Stimulated activated CD8-positive, alpha-beta memory T cell treated with anti-CD3 and anti-CD28 coated beads, Interleukin-2, amount 100 ng/mL, for 1 hour (primary cell): ENCODE measurements at places on chromosomes 16 and 17.

DNA sequence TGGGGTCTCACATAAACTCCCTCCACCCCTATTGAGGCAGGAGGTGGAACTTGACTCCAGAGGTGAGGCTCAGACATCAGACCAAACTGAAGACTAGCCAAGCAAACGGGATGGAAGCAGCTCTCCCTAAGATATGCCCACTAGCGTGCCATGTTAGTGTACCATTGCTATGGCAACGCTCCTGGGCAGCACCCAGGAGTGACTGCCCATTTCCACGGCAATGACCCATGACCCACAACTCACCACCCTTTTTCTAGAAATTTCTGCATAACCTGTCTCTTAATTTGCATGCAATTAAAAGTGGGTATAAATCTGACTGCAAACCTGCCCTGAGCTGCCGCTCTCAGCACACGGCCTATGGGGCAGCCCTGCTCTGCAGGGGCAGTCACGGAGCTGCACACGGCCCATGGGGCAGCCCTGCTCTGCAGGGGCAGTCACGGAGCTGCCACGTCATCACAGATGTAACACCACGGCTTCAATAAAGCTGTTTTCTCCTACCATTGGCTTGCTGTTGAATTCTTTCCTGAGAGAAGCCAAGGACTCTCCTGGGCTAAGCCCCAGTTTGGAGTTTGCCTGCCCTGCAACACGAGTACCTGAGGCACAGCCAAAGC lies 164.3 kb downstream of the RBFOX3 start:
- DNase-seq: no peak

- DNase-seq: no peak
Observed at GRCh38 chr17:30565073-30565935, 88.1 kb downstream of the GOSR1 start.

DNA sequence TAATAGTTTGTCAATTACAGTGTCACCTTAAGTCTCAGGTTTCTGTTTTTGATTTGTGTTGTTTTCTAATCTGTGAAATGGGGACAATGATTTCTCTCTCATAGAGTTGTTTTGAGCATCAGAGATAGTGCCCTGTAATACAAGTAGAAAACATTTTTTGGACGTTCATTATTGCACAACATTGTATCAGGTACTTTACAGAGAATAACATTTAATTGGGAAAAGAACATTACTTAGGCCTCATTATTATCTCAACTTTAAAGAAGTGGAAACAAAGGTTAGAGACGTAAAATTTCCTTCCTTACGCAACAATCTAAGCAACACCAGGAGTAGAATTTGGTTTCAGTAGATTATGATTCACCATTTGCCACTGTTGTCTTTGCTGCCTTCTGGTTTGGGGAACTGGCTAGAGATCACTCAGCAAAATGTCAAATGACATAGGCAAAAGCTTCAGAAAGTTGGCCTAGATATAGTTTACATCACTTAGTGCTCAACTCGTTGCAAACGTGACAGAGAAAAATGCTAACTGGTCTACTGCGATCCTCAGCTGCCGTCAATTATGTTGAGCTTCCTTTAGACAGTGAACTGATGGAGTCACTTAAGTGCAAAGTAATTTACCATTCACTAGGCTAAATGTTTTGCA lies 1026.8 kb downstream of the CDH11 start:
- no peak for DNase-seq

DNA sequence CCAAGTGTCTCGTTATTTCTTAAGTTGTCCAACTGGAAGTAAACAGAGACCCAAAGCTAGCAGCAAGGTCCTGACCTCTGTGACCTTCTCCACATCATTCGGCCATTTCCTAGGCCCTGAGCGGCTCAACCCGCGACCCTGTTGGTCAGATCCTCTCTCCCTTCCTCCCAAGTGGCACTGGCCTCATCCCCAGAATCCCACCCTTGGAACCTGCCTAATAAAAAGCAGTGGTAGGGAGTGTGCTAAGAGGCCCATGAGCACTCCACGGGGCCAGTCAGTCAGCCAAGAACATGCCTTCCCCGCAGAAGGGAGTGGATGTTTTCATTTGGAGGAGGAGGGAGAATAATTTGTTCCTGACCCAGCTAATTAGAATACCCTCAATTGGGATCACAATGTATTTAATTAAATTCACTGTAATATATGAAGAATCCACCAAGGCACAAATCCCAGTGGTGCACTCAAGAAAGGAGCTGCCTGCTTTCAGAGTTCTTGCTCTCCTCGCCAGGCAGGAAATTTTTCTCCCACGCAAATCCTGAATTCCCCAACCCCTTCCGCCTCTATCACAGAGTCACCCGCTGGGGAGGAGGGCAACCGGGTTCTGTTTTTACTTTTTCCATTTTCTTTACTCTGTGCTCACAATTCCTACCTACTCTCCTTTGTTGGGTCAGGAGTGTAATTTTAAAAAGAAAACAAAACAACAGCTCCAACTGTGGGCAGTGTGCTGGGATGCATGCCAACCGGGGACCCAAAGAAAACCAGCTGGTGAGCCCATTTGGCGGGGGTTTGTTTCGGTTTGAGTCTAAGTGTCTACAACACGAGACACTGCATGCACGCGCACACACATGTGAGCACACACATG lies 153.4 kb downstream of the ZFHX3 start:
- DNase-seq: no peak

- DNase-seq: no peak
Observed at GRCh38 chr16:85146922-85147651, 34.8 kb upstream of the CIBAR2 start.

- no peak for DNase-seq
Observed at GRCh38 chr16:46896314-46896968, 12.3 kb downstream of the GPT2 start.

- DNase-seq: no peak
Observed at GRCh38 chr17:32357615-32358014, 7.7 kb downstream of the ZNF207 start.

DNA sequence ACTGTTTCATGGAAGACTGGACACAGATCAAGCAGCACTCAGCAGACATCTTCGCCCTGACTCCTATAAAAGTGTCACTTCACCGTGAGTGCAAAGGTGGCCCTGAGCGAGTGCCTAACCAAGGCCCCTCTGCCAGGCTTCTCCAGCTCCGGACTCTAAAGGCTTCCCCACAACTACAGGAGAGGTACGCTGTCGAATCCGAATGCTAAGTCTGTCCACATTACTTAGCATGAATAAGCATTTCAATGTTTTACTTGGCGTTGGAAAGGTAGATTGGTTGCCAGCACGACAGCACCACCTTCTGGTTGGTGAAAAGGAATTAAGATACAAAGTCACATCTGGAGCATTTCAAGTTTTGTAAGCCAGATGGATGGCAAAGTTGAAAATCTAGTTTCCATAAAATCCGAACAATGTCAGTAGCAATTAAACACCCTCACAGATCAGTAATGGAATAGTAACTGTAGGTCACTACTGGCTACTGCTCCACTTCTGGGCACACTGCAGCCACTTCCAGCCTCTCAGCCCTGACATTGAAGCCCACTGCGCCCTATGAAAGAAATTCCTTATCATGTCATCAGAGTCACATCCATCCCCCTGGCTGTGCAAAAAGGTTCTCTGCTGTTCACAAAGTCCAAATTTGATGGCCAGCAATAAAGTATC lies 100.9 kb downstream of the PARN start:
- no peak for DNase-seq

DNA sequence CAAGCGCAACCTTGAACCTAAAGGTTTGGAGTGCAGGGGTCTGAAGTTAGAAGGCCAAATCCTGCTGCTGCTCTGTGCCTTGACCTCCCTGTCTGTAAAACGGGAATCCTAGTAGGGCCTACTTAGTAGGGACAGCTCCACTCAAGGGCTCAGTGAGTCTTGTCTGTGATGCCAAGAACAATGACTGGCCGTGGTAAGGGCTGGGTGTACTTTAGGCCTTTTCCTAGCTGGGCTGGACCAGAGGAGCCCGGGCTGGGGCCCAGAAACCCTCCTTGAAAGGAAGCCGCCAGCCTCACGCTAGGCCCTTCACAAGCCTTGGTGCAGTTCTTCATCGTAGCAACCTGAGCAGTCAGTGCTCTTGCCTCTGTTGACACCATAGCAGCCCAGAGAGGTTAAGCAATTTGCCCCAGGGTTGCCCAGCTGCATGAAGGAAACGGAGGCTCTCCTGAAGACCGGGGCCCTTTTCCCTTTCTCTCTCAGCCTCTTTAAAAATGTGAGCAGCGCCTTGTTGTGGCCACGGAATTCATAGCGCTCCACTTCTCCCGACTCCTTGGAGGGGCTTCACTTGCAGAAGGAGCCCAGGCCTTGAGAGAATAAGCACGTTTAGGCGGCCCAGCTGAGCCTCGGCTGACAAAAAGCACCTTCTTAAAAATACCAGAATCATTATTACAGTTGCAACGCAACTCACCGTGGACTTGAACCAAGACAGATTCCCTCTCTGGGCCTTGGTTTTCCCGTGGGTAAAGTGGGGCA lies 4.4 kb downstream of the NECAB2 start:
- no peak for DNase-seq

- DNase-seq: no peak
Observed at GRCh38 chr17:73481676-73482075, 162.6 kb downstream of the SDK2 start.

DNA sequence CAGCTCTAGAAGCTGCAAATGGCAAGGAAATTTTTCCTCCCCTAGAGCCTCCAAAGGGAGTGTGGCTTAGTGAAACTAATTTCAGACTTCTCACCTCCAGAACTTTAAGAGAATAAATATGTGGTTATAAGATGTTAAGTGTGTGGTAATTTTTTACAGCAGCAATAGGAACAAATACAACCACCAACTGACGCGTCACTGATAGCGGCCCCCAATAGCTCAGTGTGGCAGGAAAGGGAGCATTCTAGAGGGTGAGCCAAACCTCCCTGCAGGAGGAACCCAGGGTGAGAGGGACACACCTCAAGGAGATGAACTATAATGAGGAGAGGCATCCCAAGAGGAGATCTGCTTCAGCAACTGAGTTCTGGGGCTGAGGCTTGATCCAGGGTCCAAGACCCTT lies 4.0 kb downstream of the CCL4 start:
- no peak for DNase-seq

- DNase-seq: no peak
Observed at GRCh38 chr17:77897741-77898301, 60.7 kb upstream of the TNRC6C start.

GRCh38 chr17:65197201-65197600 lies 60.0 kb downstream of the RGS9 start:
- DNase-seq: no peak

- DNase-seq: no peak
Observed at GRCh38 chr17:9958586-9959281, 53.7 kb upstream of the RCVRN start.

GRCh38 chr17:73591296-73592078 lies 52.8 kb downstream of the SDK2 start:
- DNase-seq: peak; percentile 26

DNA sequence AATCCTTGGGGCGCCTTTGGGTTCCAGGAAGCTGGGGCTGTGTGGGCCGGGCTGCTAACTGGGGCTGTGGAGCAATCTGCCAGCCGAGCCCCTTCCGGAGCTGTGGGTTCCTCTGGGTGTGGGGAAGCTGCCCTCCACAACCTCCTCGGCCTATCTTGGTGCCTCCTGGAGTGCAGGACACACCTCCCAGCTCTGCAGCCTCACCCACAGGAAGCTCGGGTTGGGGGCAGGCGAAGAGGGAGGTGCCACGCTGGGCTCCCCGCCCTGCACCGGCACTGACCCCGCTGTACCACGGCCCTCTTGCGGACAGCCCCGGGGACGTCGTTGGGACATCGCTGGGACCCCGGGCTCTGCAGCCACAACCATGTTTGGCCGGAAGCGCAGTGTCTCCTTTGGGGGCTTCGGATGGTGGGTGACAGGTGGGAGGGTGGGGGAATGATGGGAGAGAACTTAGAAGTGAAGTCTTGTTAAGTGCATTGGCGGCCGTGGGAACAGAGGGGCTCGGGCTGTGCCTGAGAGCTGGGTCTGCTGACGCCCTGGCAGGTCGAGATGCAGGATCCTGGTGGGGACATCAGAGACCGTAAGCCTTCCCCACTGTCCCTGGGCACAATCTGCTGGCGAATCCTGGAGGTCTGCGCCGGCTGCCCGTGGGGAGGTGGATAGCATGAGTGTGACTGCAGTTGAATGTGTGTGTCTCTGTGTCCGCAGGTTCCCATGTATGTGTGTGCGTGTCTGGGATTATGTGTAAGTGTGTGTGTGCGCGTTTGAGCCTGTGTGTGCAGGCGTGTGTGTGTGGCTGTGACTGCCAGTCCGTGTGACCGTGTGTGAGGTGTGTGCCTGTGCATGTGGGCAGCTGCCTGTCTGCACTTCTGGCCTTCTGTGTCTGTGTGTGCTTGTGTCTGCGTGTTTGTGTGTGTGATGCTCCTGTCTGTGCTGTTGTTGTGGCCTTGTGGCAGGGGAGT lies at the start of gene RAP1GAP2:
Gene RAP1GAP2, plus strand, starts transcription at position 275 of the 962 bp plus-strand sequence. Its CDS starts 90 bp downstream, at position 365.
- DNase-seq: peak; percentile 43

DNA sequence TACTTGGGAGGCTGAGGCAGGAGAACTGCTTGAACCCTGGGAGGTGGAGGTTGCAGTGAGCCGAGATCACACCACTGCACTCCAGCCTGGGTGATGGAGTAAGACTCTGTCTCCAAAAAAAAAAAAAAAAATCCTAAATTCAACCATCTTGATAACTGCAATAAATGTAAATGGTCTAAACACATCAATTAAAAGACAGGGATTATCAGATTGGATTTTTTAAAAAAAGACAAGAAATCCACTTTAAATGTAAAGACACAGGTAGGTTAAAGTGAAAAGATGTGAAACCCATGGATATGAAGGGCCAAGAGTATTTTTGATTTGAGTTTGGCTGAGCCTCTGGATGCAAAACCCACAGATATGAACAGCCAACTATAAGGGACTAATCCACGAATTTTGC lies 64.2 kb upstream of the ATP2A3 start:
- no peak for DNase-seq

DNA sequence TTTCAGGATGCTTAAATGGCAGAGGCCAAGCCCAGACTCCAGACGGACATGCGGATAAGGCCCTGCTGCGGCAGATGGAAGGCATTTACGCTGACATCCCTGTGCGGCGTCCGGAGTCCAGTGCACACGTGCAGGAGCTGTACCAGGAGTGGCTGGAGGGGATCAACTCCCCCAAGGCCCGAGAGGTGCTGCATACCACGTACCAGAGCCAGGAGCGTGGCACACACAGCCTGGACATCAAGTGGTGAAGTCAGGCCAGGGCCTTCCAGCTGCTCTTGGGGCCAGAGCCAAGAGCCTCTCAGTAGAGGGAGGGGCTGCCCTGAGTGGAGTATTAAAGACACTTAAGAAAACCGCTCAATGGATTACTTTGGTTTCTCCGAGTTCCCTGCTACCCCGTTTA lies 29.4 kb downstream of the NARF start:
- DNase-seq: no peak

GRCh38 chr16:78289373-78289772 lies 189.9 kb downstream of the WWOX start:
- no peak for DNase-seq

- DNase-seq: no peak
Observed at GRCh38 chr17:38539386-38539785, 66.4 kb downstream of the SRCIN1 start.

- DNase-seq: no peak
Observed at GRCh38 chr17:76550712-76551615, 11.1 kb downstream of the PRCD start.

- no peak for DNase-seq
Observed at GRCh38 chr17:60934723-60935122, 257.1 kb downstream of the BCAS3 start.

GRCh38 chr17:79399610-79400144 lies 211.2 kb downstream of the RBFOX3 start:
- no peak for DNase-seq

GRCh38 chr17:67833946-67834631 lies 8.8 kb downstream of the BPTF start:
- no peak for DNase-seq

GRCh38 chr17:64051153-64051552 lies 30.7 kb upstream of the ICAM2 start:
- DNase-seq: no peak

GRCh38 chr17:17110520-17110919 lies 68.3 kb downstream of the MPRIP start:
- DNase-seq: no peak

GRCh38 chr17:77944390-77945222 lies 13.9 kb upstream of the TNRC6C start:
- DNase-seq: no peak
